Activated naive CD4-positive, alpha-beta T cell treated with Interleukin-2 at 50 U/mL for 16 hours (primary cell): ENCODE measurements at places on chromosomes 11 and 22.

DNA sequence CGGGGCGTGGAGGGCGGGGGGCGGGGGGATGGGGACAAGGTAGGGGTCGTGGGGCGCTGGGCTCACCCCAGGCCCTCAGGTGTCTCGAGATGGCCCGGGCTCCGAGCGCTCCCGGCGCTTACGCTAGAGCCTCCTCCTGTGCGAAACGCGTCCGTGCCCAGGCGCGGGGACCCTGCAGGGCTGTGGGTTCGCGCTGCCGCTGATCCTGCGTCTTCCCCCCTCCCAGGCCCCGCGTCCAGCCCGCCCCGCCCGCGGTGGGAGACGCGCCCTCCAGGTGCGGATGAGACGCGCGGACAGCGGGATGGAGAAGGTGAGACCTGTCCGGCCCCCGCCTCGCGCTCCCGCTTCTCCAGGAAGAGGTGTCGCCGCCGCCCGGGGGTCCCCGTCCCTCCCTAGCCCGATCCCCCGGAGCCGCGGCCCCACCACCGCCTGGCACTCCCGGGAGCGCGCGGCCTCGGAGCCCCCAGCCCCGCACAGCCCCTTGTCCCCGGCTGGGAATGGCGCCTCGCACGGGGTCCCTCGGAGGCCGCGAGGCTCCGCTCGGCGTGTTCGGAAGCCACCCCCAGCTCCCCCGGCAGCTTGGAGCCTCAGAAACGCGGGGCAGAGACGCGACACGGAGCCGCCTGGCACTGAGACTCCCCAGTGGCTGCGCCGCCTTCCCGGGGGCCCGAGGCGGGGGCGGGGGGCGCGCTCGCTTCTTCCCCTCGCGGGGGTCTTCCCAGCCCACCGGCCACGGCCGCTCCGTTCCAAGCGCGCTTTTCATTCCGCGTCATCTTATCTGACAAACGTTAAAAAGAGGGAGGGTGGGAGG is 27.6 kb upstream of the TOLLIP start:
- DNase-seq: peak; percentile 51

DNA sequence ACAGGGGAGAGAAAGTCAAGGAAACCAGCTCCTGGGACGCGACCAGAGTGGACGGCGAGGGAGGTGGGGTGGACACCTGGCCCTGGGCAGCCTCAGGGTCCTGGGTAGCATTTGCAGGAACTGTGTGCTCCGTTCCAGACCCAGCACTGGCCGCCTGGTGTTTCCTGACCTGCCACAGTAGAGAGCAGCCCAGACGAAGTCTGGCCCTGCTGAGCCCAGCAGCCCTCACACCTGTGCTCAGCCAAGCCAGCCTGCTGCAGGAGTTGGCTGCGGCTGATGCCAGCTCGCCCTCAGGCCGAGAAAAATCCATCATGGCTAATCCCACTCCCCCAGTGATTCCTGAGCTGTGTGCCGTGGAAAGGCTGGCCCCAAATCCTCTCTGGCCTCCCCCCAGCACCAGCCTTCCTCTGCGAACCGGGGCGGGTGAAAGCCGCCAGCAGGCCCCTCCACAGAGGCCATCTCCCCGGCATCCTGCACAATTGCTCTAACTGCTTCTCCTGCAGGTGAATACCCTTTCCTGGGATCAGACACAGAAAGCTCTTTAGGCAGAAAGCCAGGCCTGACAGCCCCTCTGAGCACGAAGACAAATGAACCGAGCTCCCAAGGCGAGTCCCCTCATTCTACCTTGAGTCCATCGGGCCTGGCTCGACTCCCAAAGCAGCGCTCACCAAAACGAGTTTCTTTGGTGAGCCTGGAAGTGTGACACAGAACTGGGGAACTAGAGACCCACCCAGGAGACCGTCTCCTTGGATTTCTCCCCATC is 88.6 kb downstream of the RTL6 start:
- no peak for DNase-seq

- no peak for DNase-seq
Measured at GRCh38 chr22:37545703-37546436, 14.4 kb upstream of the CDC42EP1 start.

DNA sequence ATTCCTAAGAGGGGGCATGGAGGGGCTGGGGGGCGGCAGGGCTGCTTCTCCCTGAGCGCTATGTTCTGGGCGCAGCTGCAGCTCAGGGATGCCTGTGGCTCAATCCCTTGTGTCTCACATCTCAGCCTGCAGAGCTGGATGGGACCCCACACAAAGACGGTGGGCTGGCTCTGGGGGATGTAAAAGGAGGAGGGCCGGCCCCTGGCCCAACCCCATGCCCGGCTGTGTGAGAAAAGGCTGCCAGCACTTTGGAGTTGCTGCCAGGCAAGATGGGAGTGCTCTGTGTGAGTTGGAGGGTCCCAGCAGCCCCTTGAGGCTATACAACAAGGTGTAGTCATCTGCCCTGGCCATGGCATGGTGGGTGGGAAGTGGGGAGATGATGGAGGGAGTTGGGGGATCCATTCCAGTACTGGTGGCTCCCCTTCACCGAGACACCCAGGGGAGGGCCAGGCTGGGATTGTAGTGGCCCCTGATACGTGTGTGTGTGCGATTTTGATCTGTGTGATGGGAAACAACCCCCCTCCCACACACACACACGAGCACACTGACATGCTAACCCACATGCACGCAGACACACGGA is 1.3 kb upstream of the TBX10 start:
- no peak for DNase-seq

DNA sequence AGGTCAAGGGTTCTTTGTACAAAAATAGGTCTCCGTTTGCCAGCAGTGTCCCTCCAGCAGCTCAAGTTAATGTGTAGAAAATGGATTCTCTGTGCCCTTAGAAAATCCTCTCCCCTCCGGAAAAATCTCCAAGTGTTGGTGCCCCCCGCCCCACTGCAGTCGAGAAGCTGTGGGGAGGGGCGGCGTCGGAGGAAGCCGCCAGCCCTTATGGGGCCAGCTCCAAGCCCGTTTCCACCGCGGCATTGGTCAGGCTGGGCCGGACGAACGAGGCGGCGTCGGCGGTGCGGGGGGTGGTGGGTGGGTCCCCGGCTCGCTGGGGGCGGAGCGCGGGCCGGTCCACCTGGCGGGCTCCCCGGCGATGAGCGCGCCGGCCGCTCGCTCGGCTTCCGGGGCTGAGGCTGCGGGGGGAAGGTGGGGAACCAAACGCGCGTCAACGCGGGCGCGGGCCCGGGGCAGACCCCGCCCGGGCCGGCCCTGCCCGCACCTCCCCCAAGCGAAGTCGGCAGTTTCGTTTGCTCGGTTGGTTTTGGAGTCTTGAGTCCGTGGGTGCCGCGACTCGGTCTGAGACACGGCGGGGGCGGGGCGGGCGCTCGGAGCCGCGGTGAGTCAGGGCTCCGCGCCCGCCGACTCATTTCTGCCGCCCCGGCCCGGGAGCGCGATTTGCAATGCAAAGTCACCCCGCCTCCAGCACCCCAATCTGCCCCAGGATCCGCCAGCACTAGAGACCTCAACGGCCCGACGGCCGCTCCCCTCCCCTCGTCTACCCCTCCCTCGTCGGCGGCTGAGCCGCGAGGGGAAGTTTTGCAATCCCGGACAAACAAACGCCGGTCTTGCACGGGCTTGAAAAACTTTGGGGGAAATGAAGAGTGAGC is 1.4 kb downstream of the ASCL2 start:
- DNase-seq: peak; percentile 89

DNA sequence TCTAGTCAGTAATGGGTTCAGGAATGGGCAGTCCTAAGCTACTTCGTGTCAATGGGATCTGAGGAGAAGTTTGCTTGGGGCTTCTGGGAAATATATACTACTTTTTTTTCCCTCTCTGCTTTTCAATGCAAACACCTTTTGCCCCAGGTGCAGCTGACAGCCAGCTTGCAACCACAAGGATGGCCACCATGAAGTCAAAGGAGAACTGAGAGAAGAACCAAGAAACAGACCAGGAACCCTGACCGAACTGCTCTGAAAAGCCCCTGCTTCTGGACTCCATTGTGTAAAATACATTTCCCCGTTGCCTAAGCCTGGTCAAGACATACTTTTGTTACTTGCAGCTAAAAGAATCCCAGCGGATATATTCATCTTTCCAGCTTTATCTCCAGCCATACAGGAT is 20.1 kb upstream of the CD44 start:
- no peak for DNase-seq

- no peak for DNase-seq
Measured at GRCh38 chr11:64324692-64325469, 7.0 kb downstream of the PRDX5 start.

DNA sequence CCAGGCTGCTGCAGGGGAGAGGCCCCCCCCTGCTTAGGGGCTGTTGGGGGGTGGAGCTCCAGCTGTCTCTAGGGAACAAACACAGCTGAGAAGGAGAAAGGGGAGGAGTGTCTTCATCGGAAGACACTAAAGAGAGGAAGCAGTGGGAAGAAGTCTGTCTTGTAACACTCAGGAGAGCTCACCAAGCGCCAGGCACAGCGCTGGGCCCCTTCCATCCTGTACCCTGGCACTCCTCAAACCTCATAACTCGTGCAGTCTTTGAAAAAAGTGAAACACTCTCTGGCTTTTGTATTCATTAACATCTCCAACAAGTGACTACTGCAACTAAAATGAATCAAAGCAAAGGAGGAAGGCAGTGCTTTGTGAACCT is 67.4 kb upstream of the PRDM11 start:
- no peak for DNase-seq

DNA sequence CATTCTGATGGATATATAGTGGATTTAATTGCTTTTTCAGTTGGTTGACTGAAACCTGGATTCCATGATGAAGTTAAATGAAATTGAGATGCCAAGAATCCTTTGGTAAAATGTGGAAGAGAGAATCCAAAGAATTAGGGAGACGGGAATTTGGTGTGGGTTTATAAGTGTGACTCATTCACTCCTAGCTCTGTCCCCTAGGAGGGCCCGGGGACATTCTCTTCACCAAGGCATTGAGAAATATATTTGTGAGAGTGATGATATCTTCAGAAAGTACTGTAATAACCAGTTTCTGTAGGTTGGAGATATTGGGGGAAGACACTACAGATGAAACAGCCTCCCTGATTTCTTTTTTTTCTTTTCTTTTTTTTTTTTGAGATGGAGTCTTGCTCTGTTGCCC is 13.6 kb upstream of the PHOX2A start:
- DNase-seq: no peak

DNA sequence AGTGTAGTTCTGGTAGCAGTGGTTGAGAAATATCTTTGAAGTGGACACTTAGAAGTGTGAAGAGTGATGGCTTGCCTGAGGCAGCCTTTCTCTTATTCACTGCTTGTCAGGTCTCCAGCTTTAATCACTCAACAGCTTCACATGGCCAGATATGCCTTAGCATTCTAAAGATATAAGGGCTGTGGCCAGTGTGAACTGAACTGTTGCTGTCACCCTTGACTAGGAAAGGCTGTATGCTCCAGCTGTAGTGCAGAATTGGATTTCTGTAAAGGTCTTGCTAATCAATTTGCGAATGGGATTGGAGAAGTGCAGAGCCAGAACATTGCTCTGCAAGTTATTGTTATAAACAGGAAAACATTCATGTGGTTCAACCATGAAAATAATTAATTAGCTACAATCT is 266.7 kb downstream of the TMEM135 start:
- no peak for DNase-seq

GRCh38 chr11:66834539-66834845 is 8.7 kb upstream of the RCE1 start:
- DNase-seq: no peak

DNA sequence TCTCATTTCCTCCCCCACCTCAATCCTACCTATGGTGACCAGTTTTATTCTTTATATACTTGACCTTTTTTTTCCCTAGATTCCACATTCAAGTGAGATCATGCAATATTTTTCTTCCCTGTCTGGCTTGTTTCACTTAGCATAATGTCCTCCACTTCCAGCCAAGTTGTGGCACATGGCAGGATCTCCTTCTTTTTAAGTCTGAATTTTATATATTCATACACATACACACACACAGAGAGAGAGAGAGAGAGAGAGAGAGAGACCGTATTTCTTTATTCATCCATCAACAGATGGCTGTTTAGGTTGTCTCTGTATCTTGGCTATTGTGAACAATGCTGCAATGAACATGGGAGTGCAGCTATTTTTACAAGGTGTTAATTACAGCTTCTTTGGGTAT is 1.4 kb downstream of the POU2AF2 start:
- DNase-seq: no peak
